ENCODE measurements at places on chromosomes 5 and 9.

GRCh38 chr9:2557693-2558092 lies 63.9 kb upstream of the VLDLR start:
- no peak for DNase-seq

- DNase-seq, result no peak
Measured at GRCh38 chr5:159712672-159713071, 203.6 kb upstream of the ADRA1B start.

DNA sequence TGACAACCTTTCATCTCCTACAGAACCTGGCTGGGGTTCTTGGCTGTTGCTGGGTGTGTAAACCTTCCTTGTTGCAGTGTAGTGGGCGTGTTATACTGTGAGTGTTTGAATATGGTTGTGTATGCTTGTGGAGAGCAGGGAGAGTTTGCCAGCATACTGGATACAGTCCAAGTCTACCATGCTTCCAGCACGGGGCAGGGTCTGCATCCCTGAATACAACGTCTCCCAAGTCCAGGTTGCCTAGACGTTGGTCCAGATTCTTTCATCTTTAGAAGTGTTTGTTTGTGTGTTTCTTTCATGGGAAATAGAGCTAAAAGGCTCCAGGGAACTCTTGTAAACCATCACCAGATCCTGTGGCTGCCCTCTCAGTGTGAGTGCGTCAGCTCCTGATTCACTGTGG lies 46.4 kb downstream of the SYK start:
- no peak for DNase-seq

DNA sequence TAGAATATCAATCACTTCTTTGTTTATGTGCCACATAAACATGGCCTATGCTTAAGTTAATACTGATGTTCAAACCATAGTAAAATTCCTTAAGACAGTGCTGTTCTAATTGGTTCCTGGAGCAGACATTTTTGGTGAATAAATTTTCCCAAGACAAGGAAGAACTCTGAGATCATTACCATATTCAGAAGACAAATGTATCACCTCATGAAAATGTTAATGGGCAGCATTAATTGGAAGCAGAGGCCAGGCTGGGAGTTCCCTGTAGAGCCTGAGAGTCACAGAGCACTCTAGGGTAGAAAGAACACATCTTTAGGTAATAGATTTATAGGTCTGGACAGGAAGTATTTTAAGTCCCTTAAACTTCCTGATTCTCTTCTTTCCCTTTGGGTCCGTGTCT lies 240.2 kb downstream of the MAN2A1 start:
- no peak for DNase-seq

- no peak for DNase-seq
Measured at GRCh38 chr9:114367366-114367765, 20.4 kb downstream of the AKNA start.
